ENCODE measurements at places on chromosomes 13 and 19.

DNA sequence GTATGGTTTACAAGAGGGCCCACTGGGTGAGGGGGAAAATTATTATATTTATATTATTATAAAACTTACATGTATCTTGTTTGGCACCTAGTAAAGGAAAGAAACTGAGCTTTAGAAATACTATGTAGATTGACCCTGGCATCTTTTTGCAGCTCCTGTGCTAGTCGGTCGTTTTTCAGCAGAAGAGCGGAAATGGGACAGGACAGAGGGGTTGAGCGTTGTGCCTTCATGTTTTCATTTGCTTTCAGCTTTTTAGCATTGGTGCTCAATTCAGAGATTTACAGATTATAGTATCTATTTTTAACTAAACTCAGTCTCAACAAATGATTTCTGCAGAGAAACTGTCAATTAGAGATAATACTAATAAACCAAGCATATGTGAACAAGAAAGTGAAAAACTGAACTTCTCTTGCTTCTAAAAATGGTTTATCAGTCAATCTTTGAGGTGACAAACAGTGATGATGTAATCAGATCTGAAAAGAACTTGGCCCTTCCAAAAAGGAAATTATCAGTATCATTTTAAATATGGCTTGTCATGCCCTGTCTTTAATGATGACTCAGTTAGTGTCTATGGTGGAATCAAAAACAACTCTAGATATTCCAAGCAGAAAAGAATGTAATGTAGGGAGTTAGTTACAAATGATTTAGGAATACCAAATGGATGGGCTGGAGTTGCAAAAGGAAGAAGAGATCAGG, 56.9 kb upstream of the KCTD4 start:
- DNase-seq = no peak

GRCh38 chr19:7799640-7800355, 30.2 kb upstream of the EVI5L start:
- peak; percentile 21 for DNase-seq

GRCh38 chr13:46010148-46010547, 42.4 kb downstream of the ZC3H13 start:
- DNase-seq = no peak

GRCh38 chr13:23146811-23147625, 33.8 kb upstream of the SGCG start:
- no peak for DNase-seq
